ENCODE measurements at places on chromosomes 7 and 10.

GRCh38 chr10:90964781-90965465 is 44.0 kb upstream of the ANKRD1 start:
- no peak for DNase-seq

DNA sequence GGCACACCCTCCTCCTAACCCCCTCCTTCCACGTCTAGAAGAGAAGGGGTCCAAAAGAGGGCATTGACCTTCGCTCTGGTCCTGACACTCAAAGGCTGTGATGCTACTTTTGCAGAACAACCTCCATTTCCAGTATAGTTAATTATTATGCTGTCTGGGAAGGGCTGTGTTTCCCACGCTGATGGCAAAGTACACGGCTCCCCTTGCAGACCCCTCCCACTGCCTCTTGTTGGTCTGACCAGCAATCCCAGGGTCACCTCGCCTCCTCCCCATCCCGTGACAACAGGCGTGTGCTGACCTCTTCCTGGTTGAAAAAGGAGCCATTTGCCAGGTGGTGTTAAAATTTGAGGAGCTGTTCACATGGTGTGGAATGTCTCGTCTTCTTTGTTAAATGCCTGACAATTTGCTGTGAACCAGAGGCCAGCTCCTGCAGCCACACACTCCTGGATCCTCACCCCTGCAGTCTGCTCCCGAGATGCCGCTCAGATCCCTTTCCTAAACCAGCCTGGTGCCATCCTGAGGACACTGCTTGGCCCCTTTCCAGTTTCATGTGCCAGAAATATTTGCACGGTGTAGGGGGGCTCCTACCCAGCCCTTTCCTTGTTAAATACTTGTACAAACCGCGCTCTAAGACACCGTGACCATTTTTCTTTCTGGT is 321.7 kb downstream of the WDR37 start:
- no peak for DNase-seq

DNA sequence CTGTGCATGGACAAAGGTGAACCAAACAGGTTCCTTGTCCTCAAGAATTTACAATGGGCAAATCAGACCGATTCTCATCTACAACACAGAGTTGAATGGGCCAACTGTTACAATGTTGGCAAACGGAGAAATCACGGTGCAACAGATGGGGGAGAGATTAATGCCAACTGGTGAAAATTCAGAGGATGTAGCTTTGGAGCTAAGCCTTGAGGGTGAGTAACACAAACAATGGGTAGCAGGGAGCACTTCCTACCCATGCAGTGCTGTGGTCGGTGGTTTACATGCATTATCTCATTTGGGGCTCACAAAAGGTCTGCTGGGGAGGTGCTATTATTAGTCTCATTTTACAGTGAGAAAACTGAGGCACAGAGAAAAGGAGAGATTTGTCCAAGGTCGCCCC is 902 bp upstream of the NFE2L3 start:
- no peak for DNase-seq

GRCh38 chr7:150738591-150739001 is 1.4 kb downstream of the GIMAP5 start:
- no peak for DNase-seq

DNA sequence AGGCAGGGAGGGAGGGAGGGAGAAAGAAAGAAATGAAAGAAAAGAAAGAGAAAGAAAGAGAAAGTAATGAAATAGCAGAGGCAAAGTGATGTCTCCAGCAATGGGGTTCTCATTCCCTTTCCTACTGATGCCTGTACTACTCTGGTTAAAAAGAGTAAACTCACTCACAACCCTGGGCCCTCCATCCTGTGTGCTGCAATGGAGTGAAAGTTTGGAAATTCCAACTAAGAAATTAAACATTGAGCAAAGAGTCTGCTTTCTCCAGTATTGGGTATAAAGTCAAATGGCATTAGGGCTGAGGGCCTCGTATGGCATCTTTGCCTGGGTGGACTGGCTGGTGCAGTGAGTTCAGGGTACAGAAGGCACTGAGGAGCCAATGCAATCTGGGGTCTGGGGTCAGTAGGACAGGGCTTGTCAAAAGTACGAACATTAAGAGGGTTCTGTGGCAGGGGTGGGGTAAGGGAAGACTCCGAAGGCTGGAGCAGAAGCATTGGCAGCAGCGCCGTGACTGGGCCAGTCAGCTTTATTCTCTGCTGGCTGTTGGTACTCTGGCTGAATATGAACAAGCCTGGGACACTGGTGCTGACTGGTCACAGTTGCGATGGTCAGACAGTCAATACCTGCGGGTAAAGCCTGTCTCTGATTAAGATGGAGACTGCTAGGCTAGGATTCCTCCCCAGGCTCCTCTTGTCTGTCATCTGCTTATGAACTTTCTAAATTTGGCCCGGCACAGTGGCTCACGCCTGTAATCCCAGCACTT is 24.1 kb upstream of the TNS3 start:
- no peak for DNase-seq

GRCh38 chr10:78277314-78278057 is 243.8 kb downstream of the RPS24 start:
- no peak for DNase-seq

DNA sequence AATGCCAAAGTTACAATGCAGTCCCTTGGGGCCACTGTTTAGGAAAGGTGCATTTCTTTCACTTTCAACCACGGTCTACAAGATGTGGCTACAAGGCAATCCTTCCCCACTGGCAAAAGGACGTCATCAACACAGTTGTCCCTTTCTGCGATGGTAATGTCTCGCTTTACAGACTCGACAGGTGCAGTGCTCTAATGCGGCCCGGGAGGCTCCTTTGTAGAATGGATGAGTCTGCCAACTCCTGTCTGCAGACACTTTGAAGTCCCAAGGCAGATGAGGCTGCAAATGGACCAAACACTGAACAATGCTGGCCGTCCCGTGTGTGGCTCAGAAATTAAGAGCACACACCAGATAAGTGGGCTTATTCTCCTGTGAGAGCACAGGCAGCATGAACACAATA is 133.7 kb downstream of the PIP4K2A start:
- no peak for DNase-seq

GRCh38 chr10:49396666-49396999 is 744 bp upstream of the DRGX start:
- DNase-seq = no peak

DNA sequence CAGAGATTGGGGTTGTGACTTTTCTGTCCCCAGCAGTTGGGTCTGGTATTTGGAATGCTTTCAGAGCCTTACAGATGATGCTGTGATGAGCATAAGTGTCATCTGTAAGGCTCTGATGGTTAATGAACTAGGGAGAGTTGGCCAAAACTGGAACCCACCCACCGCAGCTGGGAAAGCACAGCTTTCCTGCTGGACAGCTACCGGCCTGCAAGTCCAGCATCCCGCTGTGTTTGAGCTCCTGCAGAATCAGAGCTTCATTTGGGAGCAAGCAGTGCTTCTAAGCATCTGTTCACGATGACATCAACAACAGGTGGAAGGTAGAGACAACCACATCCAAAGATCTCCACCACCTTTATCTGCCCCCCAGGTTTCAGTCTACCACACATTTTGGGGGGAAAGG is 11.7 kb downstream of the UCN3 start:
- DNase-seq = no peak

DNA sequence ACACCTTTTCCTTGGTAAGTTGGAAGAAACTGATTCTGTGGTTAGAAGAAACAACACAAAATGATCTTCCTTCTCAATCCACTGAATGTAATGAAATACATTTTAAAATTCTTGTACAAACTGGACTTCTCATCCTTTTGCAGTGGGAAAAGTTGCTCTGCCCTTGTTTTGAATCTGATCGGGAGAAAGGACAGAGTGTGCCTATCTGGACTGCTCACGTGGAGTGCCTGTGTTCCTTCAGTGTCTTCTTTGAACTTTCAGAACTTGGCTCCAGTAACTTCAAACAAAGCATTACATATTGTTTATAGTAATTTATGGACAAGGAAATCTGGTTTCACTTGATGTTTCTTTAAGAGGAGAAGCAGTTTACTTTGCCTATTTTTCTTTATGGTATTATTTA is 17.1 kb downstream of the SLC26A3 start:
- DNase-seq = no peak

DNA sequence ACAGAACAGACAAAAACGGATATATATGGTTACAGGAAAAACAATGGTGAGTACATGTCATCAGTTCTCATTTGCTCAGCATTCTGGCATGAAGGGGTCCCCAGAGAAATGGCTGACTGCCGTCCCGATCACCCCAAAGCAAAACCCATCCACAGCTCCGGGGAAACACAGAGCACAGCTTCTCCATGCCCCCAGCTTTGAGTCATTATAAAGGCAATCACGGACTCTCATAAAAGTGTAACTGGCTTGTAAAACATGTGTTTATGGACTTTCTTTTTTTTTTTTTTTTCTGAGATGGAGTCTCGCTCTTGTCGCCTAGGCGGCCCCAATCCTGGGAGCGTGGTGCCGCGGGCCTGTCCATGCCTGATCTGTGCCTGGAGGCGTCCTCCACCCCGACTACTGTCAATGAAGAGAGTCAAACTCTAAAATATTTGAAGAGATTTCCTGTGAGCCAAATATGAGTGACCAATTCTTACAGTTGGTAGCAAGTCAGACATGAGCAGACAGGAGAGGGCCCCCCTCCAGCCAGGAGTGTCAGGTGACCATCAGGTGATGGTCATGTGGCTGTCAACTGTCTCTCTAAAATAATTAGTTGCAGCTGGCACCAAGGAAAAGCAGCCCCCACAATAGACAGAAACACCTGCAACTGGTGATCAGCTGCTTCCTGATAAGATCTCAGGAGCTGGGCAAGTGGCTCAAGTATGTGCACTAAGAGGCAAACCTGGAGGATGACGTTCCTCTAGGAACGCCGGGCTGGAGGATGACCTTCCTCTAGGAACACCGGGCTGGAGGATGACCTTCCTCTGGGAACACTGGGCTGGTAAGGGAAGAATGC is 21.7 kb upstream of the NOM1 start:
- DNase-seq = no peak

DNA sequence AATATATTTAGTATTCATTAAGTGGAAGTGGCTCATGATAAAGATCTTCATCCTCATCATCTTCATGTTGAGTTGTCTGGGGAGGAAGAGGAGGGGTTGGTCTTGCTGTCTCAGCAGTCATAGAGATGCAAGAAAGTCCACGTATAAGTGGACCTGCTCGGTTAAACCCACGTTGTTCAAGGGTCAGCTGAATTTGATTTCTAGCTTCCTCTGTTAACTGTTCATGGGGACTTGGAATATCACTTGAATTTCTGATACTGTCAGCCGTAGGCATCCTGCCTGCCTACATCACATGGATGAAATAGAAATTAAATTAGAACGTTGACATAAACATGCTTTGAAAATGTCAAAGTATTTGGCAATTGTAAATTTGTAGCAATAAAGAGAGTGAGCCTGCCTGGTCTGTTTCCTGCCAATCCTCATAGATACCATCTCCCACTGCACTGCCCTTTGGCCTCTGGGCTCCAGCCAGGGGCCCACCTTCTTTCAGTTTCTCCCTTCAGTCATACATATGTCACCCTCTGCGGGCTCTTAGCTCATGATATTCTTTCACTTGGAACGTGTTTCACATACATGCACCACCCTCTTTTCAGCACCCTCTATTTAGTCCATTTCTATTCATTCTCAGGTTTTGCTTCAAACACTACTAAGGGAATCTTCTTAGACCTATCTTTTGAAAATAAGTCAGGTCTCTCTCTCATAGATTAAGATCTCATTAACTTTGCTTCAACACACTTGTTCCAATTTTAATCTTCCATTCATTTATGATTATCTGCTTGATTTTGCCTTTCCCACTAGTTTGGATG is 376.3 kb downstream of the IPMK start:
- DNase-seq = no peak

GRCh38 chr7:167976-168791 is 24.2 kb upstream of the FAM20C start:
- no peak for DNase-seq

DNA sequence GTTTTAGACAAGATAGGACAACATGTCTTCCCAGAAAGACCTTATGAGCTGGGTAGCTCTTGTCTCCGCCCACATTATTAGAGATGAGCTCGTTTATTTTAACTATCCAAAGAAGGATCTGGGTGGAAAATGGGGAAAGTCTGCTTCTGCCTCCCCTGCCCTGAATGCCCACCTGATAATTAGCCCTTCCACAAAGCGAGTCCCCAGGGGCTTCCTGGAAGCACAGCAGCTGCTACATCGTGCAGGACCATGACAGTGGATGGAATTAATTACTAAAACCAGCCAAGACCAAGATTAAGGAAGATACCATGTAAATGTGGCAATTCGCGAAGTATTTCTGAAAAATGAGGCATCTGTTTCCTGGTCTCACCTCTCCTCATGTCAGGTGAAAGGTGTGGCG is 374.4 kb downstream of the PAXIP1 start:
- DNase-seq = no peak

DNA sequence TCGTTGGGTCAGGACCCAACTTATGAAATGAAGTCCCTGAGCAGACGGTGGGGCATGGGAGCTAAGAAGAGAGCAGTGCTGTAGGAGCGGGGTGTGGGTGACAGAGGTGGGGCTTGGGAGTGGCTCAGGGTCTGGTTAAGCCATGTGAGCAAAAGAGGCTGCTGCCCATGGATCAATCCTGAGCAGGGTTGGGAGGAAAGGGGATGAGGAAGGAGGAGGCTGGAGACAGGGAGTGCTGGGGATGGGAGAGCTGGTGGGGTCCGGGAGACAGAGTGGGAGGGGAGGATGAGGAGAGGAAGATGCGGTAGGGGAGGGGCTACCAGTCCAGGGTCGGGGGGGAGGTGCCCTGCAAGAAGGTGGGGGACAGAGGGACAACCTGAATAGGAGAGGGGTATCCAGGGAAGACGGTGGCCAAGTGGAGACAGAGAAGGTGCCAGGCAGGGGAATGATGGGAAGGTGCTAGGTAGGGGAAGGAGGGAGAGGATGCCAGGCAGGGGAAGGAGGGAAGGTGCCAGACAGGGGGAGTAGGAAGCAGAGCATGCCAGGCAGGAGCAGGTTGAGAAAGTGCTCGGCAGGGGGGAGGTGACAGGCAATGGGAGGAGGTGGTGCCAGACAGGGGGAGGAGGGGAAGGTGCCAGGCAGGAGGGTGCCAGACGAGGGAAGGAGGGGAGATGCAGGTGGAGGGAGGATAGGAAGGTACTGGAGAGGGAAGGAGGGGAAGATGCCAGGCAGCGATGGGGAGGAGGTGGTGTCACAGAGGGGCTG is 27.5 kb upstream of the SMARCD3 start:
- DNase-seq = no peak

DNA sequence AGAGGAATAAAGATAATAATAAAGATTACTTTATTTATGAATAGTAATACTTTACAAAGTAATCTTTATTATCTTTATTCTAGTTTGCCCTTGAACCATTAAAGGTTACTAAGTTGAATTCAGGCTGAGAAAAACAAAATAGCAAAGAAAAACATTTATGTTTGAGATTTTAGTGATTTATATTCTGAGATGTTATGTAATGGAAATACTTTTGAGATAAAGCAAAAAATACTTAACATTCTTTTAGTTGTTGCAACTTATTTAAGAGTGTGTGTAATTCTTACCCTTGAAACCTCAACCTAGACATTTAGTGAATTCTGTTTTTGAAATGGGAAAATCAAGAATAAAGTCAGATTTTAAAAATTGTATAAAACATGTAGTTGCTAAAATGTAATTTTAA is 40.0 kb downstream of the MINPP1 start:
- DNase-seq = no peak

GRCh38 chr7:73519867-73520672 is 2.0 kb downstream of the BAZ1B start:
- DNase-seq = no peak
